ENCODE measurements at places on chromosomes 4 and X.

DNA sequence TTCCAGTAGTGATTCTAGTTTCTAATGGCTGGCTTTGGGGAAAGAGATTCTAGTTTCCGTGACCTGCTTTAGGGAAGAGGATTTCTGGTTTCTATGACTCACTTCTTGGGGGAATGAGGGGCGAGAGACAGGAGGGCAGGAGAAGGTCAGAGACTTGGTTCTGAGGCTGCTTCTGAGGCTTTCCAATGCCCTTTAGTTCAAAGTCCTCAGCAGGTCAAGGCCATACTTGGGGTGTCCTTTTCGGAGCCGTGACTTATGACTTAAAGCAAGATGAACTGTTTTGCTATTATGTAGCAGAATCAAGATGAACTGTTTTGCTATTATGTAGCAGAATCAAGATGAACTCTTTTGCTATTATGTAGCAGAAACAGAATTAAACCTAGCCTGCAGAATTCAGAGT is 52.2 kb upstream of the TLR3 start:
- DNase-seq: no peak

- peak; percentile 83 for DNase-seq
Measured at GRCh38 chr4:121696170-121696580, 605 bp downstream of the ANXA5 start.

DNA sequence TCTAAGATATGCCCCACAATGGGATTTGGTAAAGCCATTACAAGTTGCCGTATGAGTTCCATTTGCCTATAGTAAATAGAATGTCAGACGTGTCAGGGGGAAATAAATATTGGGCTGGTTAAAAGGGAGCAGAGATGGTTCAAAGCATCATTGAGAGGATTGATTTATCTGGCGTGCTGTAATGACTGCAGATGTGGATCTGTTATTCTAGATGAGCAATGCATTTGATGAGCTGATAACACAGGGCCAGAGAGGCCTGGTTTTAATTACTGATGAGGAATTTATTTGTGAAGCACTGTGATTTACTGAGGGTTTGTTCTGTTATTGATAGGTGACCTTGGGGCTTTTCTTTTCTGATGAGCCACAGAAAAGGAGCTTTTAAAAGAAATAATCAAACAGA is 62.5 kb downstream of the DACH2 start:
- DNase-seq: no peak

DNA sequence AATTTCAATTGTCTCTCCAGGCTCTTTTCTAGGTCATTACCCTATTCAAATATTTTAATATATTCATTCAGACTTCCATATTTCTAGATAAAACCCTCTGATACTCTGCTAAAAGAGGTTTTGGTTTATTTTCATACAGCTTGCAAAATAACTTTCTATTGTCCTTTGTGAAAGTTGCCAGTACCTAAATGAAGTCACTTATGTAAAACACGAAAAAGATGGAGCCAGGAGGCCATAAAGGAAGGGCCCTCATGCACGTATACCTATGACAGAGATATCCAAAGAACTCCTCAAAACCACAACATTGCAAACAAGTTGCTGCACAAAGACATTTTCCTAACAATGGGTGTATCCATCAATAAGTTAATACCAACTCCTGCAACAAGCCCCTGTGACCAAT is 25.7 kb upstream of the ELOVL6 start:
- no peak for DNase-seq

DNA sequence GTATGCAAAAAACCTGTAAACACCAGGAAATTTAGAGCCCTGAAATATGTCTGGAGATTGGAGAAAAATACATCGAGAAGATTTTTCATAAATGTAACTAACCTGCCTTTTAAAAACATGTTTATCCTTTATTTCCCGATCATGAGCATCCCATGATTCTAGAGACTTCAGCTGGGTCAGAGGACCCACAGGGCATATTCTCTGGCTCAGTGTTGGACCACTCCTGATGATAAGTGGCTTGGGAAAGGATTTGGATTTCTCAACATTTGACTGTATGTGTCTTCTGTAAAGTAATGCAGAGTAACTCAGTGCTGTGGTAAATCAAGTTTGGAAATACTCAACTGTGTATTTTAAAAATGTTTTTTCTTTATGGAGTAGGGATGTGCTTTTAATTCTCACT is 40.0 kb upstream of the ANK2 start:
- no peak for DNase-seq

DNA sequence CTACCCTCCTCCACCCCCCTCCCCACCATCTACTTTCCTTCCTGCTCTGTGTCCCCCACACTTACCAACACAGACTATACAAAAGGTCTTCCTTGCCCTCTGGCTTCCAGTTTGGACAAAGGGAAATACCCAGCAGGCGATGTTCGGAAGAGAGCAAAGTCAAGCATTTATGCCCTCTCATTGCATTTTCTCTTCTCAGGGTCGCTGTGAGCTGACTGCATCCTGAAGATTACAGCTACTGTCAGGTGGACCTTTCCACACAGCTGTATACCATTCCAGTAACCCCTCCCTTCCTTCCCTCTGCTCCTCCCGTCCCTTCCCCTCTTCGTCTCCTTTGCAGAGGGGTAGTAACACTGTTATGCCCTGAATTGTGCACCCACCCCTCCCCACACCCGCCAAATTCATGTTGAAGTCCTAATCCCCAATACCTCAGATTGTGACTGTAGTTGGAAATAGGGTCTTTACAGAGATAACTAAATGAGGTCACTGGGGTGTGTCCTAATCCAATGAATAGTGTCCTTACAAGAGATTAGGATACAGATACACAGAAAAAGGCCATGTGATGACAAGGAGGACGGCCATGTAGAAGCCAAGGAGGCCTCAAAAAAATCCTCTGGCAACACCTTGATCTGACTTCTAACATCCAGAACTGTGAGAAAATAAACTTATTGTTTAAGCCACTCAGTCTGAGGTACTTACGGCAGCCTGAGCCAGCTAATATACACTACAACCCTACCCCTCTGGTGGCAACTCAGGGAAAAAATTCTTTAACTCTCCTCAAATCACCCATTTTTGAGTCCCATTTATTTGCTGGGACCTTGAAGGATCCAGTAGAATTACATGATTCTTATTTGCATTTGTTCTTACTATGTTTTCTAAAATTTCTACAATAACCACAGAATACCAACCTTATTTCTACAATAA is 11.7 kb downstream of the MORF4L2 start:
- DNase-seq: no peak

DNA sequence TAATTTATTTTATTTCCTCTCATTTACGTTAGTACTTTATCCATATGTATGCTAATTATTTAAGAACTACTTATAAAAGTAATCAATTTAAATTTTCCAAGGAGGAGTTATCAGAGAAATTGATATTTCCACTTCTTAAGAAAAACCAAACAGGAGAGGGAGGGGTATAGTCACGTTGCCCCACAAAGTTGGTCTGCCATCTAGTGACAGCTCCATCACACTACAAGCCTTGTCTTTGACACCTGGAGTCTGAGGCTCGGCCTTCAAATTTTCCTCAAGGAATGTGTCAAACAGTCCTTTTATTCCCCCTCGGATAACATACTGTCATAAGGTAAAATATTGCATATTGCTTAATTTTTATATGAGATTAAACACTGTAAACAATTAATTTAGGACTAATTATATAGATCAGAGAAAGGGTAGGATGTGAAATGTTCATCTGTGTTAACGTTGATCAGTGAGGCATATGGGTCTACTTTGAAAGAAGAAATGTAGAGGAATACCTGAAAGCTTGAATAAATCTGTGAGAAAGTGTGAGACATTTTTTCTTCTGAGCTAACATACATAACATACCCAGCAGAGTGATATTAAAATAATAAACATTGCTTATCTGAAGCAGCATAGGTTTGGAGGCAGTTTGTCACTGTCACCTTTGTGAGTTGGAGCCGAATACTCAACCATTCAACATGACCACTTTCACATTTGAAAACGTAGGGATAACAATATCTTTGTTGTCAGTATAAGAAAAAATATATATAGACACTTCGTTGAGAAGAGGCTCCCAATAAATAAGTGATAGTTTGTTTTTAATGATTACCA is 114.4 kb downstream of the GLRA3 start:
- no peak for DNase-seq

- no peak for DNase-seq
Measured at GRCh38 chr4:188032583-188032982, 37.0 kb downstream of the ZFP42 start.

GRCh38 chrX:119809185-119809666 is 17.8 kb upstream of the RPL39 start:
- no peak for DNase-seq

- DNase-seq: no peak
Measured at GRCh38 chr4:114997576-114998247, 115.7 kb downstream of the NDST4 start.

DNA sequence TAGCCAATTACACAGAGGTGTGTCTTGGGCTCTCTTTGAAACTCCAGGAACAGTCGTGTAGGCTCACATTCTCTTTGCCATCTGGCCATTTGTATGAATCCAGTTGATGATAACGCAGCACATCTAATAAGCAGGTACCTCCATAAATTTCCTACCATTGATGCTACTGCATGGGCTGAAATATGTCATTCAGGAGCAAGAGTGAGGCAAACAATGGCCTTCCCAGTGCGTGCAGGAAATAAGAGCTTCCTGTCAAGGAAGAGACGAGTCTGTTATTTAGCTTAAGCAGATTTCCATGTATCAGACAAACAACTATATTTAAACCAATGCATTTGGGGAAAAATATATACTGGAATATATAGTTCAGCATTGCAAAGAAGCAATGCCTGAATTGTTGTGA is 102.1 kb upstream of the MXRA5 start:
- no peak for DNase-seq

DNA sequence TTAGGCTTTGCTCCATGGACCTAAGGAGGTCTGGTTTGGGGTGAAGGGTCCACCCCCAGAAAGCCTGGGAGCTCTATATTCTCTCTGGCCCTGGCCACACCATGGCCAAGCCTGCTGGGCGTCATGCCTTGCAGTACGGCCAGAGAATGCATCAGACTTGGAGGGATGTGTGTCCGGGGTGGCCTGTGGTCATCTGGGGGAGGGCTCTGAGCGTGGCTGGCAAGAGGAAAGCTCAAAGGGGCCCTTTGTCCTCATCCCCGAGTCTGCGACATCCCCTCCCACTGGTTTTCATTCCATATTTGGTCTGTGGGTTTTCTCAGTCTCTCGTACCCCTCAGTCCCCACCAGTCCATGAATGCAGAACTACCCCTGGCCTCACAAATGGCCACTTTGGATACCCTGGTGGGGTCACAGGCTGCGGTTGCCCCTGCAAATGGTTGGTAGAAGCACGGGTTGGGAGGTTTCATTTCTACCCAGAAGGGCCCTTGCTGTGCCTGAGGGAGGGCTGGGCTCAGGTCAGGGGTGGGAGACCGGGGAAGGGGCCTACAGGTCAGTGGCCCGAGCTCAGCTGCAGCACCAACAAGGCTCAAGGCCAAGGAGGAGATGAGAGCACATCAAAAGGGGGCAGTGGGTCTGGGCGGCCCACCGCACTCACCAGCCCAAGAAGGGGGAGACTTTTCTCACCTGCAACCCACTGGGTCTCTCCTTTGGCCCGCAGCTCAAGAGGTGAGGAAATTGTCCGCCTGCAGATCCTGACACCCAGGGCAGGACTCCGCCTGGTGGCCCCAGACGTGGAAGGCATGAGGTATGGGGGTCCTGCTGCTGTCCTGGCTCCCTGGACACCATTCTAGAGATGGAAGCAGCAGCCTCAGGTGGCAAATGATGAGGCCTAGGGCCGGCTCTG is 30.2 kb downstream of the ZNF185 start:
- no peak for DNase-seq

- no peak for DNase-seq
Measured at GRCh38 chr4:53852343-53852742, 212.1 kb downstream of the CHIC2 start.

DNA sequence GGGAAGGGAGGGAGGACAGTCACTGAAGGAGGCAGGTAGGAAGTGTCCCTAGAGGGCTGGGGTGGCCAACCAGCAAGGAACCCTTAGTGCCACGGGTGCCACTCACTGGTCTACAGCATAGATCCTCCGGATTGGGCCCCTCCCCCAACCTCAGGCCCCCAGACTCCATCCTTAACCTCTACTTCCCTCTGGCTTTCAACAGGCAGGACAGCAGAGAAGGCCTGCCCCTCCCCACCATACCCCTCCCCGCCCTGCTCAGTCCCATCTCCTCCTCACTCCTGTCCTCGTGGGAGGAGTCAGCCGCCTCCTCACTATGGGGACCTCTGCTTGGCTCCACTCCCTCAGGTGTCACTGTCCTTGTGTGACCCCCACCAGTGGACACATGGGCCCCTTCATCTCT is 77.7 kb upstream of the PSAPL1 start:
- DNase-seq: no peak

DNA sequence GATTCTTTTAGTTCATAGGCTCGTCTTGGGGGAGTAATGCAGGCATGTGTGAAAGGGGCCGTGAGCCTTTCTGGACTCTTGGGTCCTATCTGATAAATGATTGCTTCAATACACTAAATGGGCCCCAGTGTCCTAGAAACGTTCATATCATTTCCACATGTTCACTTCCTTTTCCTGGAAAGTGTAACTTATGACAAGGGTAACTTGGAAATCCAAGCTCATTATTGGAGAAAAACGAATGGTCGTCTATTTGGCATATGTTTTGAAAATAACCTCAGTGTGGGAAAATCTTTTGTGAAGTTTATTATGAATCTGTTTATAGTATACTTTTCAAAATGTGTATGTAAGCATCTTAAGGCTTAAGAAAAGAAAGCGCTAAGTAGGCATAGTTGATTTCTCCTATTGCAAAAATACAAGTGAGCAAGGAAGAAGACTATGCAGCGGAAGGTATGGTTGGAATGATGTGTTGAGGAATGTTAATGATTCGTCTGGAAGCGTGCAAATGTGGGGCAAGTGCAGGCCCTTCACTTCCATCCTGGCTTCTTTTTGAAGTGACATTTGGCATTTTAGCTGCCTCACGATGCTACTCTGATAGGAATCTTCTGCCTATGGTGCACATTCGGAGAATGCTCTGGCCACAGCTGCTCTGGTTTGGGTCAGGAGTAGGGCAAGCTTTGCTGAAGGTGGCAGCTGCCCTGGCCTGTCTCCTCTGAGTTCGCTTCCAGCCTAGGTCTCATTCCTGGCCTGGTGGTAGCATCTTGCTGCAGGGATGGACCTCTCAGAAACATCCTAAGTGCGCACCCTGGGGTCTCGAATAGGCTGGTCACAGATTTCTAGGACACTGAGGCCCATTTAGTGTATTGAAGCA is 49.5 kb upstream of the STOX2 start:
- no peak for DNase-seq

DNA sequence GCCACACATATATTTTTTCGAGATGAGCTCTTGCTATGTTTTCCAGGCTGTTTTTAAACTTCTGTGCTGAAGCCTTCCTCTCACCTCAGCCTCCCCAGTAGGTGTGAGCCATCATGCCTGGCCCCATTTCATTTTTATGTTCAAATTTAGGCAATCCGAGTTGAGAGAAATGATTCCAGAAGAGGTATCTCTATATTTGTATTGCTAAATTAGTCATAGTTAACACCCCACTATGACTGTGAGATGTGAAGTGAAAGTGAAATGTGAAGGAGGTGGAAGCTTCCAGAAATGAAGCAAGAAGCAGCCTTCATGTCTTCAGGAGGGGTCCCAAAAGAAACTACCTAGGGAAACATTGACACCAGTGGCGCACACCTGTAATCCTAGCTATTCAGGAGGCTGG is 17.7 kb downstream of the APELA start:
- no peak for DNase-seq
